ENCODE measurements at places on chromosomes 4 and X.

- DNase-seq = no peak
Observed at GRCh38 chr4:74456056-74456744, 11.3 kb downstream of the AREG start.

- peak; percentile 47 for DNase-seq
Observed at GRCh38 chr4:24488399-24489164, 95.8 kb downstream of the DHX15 start.

DNA sequence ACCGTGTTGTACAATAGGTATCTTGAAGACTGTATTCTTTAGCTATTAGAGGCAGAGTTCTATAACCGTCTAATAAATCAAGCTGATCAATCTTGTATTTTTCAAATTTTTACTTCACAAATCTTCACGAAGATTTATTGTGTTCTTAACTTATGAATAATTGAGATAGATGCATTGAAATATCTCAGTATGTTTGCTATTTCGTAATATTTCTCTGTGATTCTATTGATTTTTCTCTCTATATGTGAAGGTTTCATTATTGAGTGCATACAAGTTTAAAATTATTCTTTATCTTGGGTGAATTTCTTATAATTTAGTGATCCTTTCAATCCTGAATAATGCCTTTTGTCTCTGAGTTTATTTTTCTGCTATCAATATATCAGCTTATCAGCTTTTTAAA is 19.8 kb upstream of the SHISA3 start:
- DNase-seq = no peak

- DNase-seq = no peak
Observed at GRCh38 chrX:32877592-32877991, 333.8 kb downstream of the DMD start.

DNA sequence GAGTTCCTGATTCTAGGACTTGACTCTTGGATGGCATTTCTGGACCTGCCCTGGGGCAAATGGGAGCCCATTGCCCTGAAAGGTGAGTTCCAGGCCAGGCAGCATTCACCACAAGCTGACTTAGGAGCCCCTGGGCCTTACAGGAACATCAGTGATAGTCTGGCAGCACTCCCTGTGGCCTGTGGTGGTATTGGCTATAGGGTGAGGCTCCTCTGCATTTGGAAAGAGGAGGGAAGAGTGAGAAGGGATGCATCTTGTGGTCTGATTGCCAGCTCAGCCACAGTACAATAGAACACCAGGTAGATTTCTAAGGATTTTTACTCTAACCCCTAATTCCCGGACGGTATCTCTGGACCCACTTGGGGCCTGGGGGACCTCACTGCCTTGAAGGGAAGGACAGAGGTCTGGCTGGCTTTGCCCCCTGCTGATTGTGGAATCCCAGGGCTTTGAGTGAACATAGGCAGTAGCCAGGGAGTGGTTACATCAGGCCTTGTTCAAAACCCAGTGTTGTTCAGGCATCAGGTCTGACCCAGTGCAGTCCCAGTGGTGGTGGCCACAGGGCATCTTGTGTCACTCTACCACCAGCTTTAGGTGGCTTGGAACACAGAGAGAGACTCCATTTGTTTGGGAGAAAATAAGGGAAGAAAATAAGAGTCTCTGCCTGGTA is 32.9 kb downstream of the MAGED4 start:
- DNase-seq = no peak

- DNase-seq = no peak
Observed at GRCh38 chr4:141563723-141564122, 72.7 kb upstream of the IL15 start.

DNA sequence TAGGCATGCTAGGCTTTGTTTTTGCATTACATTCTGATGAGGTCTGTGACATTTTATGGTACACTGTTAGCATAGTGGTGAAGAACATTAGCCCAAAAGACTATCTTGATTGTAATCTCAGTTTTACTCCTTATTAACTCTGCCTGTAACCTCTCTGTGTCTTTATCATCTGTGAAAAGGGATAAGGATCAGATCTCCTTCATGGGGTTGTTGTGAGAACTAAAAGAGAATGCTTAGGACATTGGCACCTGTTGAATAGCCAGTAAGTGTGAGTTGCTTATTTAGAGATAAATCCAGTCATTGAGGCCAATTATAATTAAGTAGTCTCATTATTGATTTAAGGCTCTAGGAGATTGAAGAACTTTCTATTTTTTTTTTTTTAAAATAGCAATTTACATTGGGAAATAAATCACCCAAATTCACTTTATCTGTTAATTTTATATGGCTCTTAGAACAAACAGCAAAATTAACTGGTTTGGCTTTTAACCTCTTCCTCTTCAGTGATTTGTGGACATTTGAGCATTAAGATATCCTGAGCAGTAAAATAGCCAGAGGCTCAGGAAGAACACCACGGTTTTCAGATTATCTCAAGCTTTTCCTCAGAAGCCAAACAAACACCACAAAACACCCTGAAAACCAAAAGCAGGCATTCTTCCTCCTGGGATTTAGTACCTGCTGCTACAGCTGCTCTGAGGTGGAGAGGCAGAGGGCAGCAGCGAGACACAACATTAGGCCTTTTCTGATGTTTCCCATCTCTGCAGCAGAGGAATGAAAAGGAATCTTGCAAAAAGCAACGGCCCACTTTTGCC is 192.9 kb downstream of the ARHGAP10 start:
- DNase-seq = no peak

DNA sequence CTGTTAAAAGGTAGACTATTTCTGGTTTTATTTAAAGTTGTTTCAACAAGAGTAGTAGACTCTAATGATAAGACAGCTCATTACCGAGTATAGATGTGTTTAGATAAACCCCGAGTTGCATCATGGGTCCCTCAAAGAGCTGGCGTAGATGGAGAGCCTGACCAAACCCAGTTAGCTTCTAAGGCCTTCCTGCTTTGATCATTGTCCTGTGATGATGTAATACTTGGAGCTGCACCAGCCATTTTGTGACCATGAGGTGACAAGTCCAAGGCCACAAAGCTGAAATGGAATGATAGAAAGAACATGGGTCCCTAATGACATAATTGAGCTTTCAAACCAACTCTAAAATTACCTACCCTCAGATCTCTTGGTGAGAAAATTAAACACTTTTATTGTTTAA is 66.6 kb upstream of the TAB3 start:
- no peak for DNase-seq

GRCh38 chr4:117293784-117294183 is 208.4 kb upstream of the TRAM1L1 start:
- DNase-seq = no peak

GRCh38 chr4:16759931-16760582 is 138.4 kb downstream of the LDB2 start:
- no peak for DNase-seq

DNA sequence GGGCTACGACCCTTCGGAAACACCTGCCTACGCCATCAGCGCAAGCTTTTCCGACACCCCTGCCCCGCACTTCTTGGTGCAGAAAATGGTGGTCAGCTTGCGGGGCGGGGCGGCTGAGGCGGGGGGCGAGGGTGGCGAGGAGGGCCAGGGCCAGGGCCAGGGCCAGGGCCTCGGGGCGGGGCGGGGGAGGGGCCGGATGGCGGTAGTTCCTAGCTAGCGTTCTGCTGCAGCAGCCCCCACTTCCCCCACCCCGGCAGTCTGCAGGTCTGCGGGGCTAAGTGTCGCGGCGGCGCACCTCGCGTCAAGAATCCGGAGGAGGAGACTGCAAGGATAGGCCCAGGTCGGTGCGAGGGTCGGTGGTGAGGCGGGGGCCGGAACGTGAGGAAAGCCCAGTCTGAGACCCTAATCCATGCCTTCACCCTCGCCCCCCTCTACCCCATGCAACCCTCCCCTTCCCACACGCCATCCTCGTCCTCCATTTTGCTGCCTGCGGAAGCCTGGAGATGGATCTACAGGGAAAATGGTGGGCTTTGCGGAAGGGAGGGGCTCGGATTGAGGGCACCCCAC is 600 bp downstream of the BEX4 start:
- peak; percentile 10 for DNase-seq

GRCh38 chrX:9626379-9626778 is 139.3 kb downstream of the GPR143 start:
- no peak for DNase-seq

GRCh38 chrX:66019974-66020373 is 19.9 kb downstream of the VSIG4 start:
- no peak for DNase-seq

DNA sequence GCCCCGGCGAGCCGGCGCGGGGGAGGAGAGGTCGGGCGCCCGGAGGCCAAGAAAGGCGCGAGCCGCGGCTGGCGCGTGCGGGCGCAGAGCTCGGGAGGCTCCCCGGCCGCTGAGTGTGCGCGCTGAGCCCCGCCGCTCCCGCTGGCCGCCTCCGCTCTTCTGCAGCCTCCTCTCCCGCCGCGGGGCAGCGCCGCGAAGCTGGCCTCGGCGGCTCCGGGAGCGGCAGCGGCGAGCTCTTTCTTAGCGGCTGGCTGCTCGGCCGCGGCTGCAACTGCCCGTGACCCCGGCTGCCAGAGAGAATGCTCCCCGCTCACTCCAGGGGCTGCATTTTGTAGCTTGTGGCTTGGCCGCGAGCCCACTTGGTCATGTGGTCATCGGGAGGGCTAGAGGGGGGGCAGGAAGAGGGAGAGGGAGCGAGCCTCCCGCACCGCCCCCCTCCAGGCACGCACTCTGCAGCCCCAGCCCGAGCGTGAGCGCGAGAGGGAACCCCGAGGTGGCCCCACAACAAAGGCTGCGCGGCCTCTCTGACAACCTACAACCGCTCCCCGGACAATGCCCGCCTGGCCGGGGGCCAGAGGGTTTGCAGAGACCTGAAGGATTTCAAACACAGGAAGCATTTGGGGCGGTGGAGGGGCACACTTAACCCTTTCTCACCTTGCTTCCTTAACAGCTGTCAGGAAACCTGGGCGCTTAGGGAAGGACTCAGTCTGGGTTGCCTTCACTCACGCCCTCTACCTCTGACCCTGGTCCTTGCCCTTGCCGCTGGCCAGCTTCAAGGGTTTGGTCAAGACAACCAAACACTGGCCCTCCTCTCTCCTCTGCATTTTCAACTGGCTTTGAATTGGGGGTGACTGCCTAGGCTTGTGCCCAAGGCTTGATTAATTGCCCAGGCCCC is at the start of gene APLN:
TSS of gene APLN (minus strand) at position 305 of the 895 bp plus-strand sequence. CDS start 326 bp downstream, outside the sequence.
- no peak for DNase-seq

GRCh38 chr4:8468746-8469535 is 28.4 kb downstream of the TRMT44 start:
- DNase-seq = peak; percentile 44

DNA sequence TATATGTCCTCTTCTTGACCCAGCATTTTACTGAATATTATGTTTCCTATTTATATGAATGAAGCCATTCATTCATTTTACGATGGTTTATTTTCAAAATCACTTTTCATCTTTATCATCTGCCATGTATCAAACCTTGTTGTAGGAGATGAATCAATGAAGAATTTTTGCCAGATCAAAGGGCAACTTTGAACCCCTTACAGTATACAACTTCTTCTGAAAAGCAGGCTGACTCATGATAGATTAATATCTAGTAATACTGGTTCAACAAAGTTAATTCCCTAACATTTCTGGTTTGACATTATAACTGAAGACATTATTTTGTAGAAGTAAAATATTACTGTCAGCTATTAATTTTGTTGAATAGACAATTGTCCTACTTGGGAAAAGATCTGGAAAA is 226.0 kb downstream of the RPA4 start:
- DNase-seq = no peak

Data from activated CD4-positive, alpha-beta T cell treated with anti-CD3 and anti-CD28 coated beads for 4 hours (primary cell).